Umbilical cord (tissue), 2 donors: ENCODE measurements at places on chromosomes 12 and 14.

DNA sequence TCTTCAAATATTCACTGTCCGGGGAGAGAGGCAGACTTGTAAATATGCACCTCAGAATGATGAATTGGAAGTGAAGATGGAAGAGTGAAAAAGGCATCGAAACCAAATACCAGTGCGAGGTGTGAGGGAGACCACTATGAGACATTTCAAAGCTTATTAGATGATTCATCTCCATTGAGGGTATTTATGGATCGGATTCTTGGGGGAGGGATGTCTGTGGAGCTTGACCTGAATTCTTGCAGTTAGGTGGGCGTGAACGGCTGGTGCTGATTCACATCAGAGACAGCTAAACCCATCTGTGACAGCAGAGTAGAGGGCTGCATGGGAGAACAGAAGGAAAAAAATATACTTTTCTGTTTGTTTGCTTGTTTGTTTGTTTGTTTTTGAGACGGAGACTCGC lies 677.2 kb downstream of the AACS start:
- DNase-seq, result no peak

DNA sequence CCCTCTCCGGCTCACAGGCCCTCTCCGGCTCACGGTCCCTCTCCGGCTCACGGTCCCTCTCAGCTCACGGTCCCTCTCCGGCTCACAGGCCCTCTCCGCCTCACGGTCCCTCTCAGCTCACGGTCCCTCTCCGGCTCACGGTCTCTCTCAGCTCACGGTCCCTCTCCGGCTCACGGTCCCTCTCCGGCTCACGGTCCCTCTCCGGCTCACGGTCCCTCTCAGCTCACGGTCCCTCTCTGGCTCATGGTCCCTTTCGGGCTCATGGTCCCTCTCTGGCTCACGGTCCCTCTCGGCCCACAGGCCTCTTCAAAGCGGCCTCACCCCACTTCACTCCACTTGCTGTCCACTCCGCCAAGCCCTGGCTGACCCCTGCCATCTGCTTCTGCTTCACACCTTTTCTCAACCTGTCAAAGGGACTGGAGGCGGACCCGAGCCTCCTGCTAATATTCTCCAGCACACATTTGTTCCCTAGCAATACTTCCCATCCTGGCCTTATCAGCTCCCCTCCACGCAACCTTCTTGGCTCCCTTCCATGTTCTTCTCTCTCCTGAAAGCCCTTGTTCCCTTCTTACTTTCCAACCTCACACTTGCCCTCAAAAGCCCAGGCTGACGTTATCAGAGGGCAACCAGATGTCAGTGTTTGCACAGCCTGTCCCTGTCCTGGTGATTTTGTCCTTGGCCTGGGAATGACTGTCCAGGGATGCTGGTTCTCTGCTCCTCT lies 176.7 kb downstream of the CALM1 start:
- DNase-seq, result no peak

DNA sequence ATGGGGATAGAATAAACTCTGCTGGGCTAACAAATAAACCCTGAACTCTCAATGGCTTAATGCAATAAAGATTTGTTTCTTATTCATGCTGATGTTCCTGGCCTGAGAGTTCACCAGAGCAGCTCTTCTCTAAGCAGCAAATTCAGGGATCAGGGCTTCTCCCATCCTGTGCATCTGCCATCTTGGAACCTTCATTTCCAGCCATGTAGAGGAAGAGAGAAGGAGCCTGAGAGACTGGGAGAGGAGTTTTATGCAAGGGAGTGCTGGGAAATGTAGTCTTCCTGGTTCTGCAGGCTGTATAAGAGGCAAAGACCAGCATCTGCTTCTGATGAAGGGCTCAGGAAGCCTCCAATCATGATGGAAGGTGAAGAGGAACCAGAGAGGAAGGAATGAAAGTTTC lies 20.6 kb upstream of the APOLD1 start:
- DNase-seq, result no peak

DNA sequence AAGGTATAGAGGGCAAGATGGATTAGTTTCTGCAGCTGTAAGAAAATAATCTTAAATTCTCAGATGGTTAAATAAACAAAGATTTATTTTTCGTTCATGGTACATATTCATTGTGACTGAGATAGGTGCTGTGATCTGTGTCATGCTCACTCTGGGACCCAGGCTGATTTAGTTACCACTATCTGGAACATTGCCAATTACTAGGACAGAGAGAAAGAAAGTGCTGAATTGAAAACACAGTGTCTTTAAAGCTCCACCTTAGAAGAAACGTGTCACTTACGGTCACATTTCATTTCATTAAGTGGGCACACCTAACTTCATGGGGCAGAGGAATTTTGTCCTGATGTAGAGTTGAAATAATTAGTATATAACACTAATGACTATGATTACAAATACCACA lies 430.0 kb downstream of the CCDC91 start:
- no peak for DNase-seq
